Left lobe of liver (tissue), 2 donors: ENCODE measurements at places on chromosomes 7 and 10.
A peak's percentile ranks its signal among the peaks of the same experiment; 100 is the strongest.

DNA sequence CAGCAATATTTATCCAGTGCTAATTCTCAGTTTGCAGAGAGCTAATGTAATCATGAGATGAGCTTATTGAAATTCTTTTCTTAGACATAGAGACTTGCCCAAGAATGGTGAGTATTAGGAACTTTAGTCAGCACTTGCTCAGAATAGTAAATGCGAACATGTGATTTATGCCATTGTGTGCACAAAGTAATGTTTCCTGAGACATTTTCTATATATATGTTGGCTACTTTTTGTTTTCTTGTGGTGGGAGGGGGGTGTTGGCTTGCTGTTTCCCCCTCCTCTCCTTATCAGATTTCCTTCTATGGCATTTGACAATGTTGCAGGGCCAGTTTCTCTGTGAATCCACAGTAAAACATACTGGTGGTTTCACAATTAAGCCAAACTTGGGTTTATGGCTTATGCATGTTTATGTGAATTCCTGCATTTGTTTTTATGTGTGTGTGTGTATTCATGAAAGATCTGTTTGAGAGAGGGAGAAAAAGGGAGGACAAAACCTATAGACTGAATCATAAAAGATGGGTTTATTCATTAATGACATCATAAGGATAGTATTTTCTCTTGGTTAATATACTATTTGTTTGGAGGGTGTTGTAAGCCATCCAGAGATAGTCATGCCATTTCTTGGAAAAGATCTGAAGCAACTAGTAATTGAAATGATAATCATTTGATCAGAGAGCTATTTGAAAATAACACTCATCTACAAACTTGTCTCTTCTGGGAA is 36.3 kb downstream of the ARID5B start:
- DNase-seq, result no peak

- no peak for DNase-seq
These were observed 40.1 kb upstream of the CALD1 start for GRCh38 chr7:134739362-134739761.

GRCh38 chr7:13057462-13058200 is 370.2 kb downstream of the ARL4A start:
- DNase-seq, result no peak

DNA sequence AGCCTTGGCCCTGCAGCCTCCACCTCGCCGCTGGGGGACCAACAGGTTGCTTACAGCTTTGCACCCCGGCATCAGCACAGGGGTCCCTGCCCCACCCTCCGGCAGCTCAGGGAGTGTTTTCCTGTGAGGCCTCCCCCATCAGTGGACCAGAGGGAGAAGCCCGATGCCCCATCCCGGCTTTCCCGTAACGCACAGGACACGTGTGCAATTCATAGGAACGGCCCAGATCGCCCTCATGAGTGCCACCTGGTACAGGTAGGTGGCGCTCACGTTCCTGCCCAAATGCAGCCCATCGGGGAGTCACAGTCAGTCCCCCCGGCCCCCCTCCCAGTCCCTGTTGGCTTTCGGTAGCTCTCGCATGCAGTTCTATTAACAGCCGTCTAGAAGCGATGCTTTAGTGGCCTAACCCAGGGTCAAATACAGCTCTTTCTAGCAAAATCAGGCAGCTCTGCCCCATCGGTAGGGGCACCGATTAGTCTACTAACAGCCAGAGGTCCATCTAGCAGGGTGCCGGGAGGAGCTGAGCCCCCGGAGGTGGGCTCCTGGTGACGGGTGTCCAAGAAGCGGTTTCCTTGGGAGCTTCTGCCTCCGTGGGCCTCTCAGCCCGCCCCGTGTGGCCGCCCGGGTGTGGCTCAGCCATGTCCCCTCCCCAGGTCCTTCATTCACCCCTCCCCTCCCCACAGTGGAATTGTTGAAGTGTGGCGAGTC is 48.4 kb upstream of the GTF2IRD1 start:
- no peak for DNase-seq

GRCh38 chr10:121078672-121079102 is 227.5 kb downstream of the WDR11 start:
- no peak for DNase-seq

DNA sequence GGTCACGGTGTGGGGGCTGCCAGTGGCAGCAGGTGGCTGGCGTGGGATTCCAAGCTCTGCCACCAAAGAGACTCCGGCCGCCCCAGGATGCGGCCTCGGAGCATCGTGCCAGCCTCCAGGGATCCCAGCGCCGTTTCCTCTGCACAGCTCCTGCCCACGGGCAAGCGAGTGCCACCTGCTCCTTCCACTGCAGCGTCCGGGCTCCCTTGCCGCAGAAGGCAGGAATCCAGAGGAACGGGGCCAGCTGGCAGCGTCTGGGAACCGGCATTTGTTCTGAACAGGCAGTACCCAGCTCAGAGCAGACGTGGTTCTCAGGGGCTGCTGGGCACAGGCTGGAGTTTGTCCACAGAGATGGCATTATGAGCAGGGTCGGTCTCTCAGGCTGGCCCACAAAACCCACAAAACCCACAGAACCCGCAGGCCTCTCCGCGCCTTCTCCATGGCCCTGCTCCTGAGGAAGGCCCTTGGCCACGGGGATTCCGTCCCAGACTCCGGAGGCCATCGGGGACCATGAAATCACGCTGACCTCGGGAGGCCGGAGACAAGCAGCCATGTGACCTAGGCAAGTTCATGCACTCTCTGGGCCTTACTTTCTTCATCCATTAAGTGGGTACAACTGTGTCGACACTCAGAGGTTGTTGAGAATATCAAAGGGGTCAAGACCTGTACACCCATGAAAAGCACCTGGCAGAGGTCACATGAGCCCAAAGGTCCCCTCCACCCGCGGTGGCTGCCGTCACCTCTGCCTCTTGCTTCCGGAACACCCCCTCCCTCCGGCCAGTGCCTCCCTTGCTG is 72.1 kb upstream of the TNRC18 start:
- DNase-seq, result peak; percentile 94

GRCh38 chr7:2719007-2719406 is 31.0 kb downstream of the AMZ1 start:
- no peak for DNase-seq

DNA sequence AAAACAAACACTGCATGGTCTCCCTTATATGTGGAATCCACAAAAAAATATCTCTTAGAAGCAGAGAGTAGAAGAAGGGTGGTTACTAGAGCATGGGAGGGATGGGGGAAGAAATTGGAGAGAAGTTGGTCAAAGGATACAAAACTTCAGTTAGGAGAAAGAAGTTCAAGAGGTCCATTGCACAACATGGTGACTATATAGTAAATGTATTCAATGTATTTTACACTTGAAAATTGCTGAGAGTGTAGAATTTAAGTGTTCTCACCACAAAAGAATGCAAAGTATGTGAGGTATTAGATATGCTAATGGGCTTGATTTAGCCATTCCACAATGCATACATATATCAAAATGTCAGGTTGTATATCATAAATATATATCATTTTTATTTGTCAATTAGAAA is 232.0 kb upstream of the CELF2 start:
- DNase-seq, result no peak

- DNase-seq, result no peak
These were observed 94.3 kb upstream of the AFAP1L2 start for GRCh38 chr10:114498413-114499111.

DNA sequence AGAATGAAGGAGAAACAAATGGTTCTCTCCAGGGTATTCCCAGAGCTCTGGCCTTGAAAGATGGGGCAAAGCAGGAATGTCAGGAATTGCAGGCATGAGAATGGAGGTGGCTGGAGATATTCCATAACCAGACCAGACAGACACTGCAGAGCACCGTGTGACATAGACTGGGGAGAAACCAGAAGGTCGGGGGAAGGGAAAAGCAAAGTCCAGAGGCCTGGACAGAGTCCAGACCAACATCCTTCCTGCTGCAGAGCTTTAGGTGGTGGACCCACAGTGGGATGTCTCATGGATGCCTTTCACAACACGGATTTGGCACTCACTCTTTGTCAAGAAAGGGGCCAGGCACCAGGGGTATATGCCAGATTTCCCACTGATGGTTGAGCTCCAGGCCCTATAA is 177.2 kb upstream of the INHBA start:
- no peak for DNase-seq

DNA sequence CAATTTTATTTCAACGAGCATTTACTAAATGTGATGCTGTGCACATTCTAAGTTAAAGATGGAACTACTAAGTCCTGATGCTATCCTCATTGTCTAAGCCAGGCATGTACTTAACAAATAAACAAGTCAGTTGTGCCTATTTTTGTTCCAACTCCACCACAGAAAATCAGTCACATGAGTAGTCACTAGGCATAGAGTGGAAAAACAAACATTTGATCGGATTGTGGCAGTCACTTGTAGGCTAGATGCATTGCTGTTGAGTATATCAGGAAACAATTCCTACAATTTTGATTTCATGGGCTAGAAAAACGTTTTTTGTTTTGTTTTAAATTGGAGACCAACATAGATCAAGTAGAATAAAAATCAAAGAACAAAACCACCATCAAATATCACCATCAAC is 177.6 kb upstream of the SLC25A13 start:
- DNase-seq, result no peak

GRCh38 chr10:68348265-68348741 is 15.6 kb upstream of the PBLD start:
- DNase-seq, result no peak

DNA sequence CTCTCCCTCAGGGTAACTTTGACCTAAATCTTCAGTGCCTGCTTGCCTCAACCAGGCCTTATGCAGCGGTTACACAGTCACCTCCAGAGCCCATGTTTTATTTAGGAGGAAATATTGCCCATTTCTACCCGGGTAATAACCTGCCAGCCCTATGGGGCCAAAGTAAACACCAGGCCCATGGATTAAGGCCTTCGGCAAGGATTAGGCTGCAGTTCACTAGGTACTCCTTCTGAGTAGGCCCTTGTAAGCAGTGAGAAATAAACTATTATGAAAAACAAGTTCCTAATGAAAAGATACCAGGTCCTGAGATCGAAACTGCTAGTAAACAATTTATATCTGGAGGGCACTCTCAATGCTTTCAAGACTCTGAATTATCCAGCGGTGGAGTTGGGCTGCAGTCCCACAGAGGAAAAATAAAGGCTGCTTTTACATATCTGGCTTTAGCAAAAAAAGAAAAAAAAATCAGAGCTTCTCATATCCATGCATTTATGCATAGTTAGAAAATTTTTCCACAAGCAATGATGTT is 3.7 kb upstream of the HOXA10 start:
- DNase-seq, result no peak

- no peak for DNase-seq
These were observed 197.3 kb downstream of the MACC1 start for GRCh38 chr7:20019757-20020432.

DNA sequence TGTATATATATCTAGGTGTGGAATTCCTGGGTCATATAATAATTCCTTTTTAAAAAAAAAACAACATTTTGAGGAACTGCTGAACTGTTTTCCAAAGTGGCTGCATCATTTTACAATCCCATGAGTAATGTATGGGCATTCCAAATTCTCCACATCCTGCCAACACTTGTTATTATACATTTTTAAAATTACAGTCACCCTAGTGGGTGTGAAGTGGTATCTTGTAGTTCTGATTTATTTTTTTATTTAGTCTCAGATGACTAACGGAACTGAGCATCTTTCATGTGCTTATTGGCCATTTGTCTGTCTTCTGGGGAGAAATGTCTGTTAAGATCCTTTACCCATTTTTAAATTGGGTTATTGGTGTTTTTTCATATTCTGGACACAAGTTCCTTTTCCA is 12.0 kb upstream of the KLHL7 start:
- no peak for DNase-seq

- no peak for DNase-seq
These were observed 900.8 kb downstream of the XPNPEP1 start for GRCh38 chr10:109022417-109023049.

GRCh38 chr7:90595342-90595800 is 750 bp upstream of the CDK14 start:
- no peak for DNase-seq

GRCh38 chr7:127885222-127885772 is 145.9 kb downstream of the LRRC4 start:
- no peak for DNase-seq

DNA sequence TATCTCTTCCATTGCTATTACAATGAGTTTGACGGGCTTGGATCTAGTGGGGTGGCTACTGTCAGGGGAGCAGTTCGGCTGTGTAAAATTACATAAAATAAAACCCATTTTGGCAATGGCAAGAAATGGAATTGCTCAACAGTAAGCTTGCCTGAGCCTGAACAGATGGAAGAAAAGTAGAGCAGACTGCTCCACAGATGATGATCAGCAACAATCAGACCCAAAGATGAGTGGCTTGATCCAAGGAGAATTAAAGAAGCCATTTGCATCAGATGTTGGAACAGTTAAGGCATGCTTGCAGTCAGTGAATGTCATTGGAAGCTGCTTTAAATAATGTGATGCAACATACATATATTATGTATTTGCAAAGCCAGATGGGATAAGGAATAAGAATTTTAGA is 256.6 kb upstream of the SMIM30 start:
- no peak for DNase-seq

DNA sequence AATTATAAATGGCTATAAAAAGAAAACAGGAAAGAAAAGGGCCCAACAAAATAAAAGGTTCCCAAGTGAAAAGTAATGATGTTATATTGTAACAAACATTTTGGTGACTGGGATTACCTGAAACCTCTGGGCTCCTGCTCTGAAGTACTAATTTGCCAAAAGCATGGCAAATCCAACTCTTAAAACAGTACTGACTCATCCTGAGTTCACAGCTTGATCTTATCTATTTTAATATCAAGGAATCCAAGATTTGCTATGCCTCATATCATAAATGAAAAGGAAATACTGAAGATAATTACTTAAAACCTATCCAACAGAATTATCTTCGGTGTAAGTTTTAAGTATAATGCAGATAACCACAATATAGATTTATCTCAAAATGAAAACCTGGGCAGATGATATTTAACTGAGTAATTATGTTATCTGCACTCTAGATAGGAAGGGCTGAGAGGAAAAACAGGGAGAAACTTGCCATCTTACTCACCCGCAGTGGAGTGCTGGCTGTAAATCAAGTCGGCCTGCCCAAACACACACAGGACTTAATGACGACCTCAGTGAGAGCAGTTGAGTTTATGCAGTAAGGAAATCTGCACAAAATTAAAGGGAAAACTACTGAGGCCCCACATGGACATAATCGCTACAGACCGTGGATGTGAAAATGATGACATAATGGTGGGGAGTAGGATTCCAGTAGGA is 48.4 kb downstream of the MPP7 start:
- DNase-seq, result no peak
